ENCODE measurements at places on chromosomes 12 and 14.

- DNase-seq: no peak
These were observed 253.9 kb downstream of the LRFN5 start for GRCh38 chr14:41860586-41860985.

GRCh38 chr14:24145219-24145618, 1.2 kb downstream of the PSME2 start:
- DNase-seq: no peak

DNA sequence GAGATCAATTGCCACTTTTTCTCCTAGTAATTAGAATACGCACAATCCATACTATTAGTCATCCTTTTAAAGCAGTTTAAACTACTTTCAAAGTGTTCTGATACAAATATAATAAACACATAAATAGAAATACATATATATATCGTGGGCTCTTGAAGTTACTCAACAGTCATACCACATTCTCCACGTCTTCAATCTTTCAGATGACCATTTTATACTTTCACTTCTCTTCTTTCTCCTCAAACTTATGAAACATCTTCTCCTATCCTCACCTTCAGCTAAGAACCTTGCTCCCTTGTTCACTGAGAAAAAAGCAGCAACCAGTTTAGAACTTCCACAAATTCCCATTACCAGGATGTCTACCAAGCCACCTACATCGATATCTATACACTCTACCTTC, 19.2 kb downstream of the CEP290 start:
- no peak for DNase-seq

DNA sequence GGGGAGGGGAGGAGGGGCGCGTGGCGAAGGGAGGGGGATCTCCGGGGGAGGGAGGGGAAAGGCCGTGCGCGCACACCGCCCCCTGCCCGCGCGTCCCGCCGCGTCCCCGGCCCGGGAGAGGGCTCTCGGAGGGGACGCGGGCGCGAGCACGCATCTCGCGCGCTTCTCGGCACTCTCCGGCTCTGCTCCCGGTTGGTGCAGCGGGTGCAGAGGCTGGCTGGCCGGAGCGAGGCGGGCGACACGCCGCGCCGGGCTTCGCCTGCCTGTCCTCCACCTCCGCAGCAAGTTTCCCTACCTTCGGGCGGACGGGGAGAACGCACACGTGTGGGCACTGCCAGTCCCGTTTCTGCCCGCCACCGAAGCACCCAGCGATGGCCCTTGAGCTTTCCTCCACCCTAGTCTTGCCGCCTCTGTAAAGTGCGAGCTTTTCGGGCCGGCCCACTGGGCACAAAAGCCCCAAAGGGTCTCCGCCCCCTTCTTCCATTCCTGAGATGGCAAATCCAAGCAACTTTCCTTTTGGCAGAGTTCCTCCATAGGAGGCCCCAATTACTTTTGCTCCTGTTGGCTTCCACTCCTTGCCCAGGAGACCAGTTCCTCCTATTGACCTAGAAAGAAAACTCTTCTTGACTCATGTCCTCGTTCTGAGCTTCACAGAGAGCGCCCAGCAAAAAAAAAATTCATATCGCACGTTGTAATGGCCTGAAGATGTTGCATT, 363 bp upstream of the CSAD start:
- DNase-seq: peak; percentile 76

- DNase-seq: no peak
These were observed 234.8 kb upstream of the FKBP4 start for GRCh38 chr12:2559931-2560330.

Data from EL (cell line).